NCI-H187 treated with DMSO at 0.1 percent for 48 hours (cell line): ENCODE measurements at places on chromosomes 1 and 21.

DNA sequence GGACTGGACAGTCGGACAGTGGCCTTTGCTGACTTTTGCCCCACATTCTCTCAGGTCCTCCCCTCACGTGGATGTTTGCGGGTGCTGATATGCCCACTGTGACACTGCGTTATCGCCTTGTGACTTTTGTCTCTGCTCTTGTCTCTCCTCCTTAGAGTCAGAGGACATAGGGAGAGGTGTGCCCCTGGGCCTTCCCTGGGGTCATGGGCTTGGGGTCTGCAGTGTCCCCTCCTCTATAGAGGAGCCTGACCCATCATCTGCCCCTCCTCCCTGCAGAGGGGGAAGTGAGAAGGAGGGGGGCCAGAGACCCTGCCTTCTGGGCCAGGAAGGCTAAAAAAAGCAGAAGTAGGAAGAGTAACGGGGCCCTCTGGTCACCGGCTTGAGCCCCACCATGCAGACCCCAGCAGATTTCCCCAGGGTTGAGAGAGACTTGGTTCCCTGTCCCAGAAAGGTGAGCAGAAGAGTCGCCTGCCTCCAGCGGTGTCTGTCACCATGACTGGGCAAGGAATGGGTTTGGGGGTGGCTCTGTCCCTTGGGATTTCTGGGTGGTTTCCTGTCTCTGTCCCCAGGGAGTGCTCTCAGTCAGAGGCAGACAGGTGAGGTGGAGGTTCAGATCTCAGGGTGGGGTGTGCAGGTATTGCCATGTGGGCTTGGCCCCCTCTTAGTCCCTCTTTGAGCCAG, 13.3 kb downstream of the RPS6KA1 start:
- no peak for DNase-seq

- DNase-seq: no peak
These were observed 7.8 kb upstream of the PTPRF start for GRCh38 chr1:43522776-43523480.

DNA sequence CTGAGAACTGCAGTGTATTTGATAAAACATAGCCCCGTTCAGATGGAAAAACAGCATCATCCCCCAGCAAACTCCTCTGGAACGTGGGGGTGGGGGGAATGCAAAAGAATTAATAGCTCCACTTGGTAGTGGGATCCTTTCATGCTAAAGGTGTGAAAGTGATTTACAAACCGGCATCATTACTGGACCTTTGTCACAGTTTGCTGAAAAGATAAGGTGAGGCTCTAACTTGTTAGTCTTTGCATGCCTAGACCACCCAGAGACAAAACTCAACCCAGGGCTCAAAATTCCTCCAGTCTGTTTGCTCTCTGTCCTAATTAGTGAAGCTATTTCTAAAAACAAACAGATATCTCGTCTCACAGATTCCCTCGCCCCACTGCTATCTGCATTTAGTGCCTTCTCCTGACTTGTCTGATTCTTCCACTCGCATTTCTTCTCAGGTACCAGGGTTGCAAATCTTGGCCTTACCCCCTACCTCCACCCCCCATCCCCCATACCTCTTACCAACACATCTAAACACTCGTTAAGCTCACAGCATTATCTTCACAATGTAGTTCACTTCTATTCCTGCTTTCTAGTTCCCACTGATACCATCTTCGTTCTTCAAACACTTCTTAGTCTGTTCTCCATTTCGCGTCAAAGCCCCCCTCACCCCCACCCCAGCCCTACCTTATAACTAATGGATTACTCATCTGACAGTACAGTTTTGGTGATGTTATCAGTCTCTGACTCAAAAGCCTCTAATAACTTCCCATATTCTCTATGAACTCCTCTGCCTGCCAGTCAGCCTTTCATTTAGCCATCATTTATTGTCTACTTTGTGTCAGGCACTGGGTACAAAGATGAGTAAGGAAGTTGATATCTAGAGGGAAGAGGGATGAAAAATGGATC, 11.8 kb downstream of the IER5 start:
- DNase-seq: no peak

GRCh38 chr1:67077593-67077992, 23.6 kb upstream of the SLC35D1 start:
- DNase-seq: no peak
